Nucleus accumbens (tissue), 56 donors: ENCODE measurements at places on chromosomes 1 and 21.

DNA sequence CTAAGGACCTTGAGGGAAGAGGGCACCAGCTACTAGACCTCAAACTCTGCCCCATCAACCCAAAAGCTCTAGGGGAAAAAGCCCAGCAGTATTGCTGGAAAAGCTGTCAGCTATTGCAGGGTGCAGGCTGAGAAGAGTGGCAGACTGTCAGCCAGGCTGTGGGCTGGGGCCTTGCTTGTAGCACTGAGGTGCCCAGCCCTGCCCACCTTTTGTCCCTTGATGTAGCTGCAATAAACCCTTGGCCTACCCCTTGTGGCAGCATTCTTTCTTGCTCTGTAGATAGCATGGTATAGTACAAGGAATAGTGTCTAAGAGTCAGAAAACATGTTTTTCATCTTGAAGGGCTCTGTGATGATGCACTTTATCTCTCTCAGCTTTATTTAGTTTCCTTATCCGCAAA lies 39.4 kb downstream of the CDC14A start:
- DNase-seq: no peak

DNA sequence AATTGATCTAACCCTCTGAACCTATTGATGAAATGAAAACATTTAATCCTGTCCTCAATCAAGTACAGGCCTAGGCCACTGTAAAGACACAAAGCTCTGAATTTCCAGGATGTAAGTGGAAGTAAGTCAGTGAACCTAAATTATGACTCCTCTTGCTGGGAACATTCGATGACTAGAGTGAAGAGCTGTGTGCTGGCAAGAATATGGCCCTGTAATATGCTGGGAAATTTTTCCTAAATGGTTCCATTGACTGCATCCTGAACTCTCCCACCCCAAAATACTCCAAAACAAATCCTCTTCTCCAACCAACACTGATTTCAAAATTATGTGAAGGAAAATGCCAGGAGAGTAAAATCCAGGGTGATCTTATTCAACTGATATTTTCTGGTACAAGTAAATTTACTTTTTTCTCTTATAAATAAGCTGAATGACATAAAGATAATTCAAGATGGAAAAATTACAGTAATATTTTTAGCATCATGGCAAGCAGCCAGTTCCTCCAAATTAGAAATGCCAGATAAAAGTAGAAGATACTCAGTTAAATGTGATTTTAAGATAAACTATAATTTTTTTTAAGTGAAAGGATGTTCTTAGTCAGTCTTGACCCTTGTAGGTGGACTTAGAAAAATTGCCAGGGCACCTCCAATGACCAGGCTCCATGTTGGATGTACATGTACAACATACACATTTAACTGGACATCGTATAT lies 269.4 kb downstream of the PTGER3 start:
- DNase-seq: no peak

DNA sequence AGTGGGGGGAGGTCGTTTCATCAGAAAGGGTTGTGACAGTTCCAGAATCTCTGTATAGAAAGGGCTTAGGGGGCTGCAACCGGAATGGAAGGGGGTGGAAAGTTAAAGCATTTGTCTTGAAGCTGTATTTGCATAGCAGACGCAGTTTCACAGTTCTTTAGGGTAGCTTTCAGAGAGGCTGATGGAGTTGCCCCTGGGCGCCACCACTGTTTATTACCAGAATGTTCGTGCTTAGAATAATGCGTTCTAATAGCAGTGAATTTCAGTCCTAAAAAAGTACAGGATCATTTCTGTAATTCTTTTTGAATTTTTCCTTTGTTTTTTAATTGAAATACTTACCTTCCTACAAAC lies 1.3 kb downstream of the EXO1 start:
- no peak for DNase-seq

DNA sequence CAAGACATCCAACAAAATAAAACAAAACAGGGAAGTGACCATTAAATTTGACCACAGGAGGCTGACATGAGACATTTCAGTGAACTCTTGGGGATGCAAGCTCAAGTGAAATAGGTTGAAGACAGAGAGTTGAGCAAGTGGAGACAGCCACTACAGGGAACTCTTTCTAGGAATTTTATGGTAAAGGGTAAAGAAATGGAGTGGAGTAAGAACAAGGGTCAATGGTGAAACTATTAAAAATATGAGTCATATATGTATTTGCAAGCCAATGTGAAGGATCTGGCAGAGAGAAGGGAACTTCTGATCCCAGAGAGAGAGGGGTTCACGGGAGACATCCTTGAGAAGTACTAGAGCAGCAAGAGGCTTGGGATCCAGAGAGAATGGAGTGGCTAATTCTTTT lies 9.1 kb upstream of the TRABD2B start:
- no peak for DNase-seq

- DNase-seq: no peak
Measured at GRCh38 chr21:42692688-42693087, 39.3 kb downstream of the PDE9A start.

- DNase-seq: no peak
Measured at GRCh38 chr1:7104339-7104738, 319.1 kb downstream of the CAMTA1 start.

GRCh38 chr1:79663916-79664315 lies 657.4 kb upstream of the ADGRL4 start:
- DNase-seq: no peak

GRCh38 chr1:9905010-9905409 lies 5.1 kb downstream of the CTNNBIP1 start:
- no peak for DNase-seq

- DNase-seq: no peak
Measured at GRCh38 chr1:118504867-118505266, 319.8 kb upstream of the SPAG17 start.

- no peak for DNase-seq
Measured at GRCh38 chr1:231727171-231727570, 100.6 kb downstream of the DISC1 start.
